ENCODE measurements at places on chromosomes 11 and 22.

- DNase-seq: no peak
Observed at GRCh38 chr11:121356357-121356756, 63.8 kb downstream of the SC5D start.

GRCh38 chr22:20441631-20442484, 4.2 kb upstream of the SCARF2 start:
- no peak for DNase-seq

DNA sequence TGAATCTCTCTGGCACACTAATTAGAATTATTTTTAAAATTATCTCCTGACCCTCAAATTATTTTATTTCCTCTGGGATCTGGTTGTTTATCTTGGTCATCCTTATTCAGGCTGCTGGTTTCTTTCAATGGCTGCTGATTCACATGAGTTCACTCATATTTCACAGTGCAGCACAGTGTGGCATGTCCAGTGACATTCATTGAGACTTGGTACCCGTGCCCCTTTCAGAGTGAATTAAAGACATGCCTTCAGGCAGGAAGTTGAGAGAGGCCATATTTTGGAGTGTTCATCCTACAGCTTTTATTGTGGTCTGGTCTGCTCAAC, 13.5 kb downstream of the DCPS start:
- DNase-seq: no peak

GRCh38 chr22:23431337-23432072, 148.6 kb downstream of the IGLL1 start:
- no peak for DNase-seq

GRCh38 chr11:11409901-11410300, 56.9 kb upstream of the CSNK2A3 start:
- no peak for DNase-seq

DNA sequence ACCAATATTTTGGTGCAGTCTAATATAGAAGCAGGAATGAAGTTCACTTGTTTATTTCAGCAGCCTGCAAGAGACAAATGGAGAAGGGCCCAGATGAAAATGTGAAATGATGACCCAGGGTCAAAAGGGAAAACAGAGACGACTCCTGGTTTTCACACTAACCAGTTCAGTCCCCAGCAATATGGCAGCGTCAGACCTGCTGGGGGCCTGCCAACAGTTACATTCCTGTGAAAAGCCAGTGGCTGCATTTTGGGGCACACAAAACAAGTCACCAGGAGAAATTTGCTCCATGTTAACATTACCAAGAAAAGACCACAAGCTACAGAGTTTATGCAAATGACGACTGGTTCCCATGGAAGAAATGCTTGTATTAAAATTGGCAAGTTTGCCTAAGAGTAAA, 80.2 kb downstream of the CCDC34 start:
- no peak for DNase-seq

DNA sequence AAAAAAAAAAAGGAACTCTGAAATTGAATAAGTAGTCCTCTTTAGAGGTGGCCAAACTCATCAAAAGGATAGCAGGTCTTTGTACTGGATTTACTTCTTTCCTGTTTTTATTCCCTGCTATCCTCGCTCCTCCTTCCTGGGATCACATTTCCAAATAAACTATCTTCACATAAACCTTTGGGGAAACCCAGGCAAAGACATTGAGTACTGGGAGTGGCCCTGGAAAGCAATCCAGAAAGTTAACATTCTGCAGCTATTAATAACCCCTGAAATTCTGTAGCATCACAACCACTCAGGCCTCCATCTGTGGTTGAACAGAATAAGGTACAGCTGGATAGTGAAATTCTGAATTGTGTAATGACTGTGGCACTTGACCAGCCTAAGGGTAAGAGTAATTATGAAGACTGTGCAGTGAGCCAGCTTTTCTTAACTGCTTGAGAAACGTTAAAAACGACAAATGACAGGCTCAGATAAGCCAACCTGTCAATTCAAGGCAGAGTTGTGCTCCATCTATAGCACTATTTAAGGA, 58.8 kb downstream of the ISX start:
- DNase-seq: no peak

- no peak for DNase-seq
Observed at GRCh38 chr22:41523464-41524221, 20.6 kb downstream of the POLR3H start.

DNA sequence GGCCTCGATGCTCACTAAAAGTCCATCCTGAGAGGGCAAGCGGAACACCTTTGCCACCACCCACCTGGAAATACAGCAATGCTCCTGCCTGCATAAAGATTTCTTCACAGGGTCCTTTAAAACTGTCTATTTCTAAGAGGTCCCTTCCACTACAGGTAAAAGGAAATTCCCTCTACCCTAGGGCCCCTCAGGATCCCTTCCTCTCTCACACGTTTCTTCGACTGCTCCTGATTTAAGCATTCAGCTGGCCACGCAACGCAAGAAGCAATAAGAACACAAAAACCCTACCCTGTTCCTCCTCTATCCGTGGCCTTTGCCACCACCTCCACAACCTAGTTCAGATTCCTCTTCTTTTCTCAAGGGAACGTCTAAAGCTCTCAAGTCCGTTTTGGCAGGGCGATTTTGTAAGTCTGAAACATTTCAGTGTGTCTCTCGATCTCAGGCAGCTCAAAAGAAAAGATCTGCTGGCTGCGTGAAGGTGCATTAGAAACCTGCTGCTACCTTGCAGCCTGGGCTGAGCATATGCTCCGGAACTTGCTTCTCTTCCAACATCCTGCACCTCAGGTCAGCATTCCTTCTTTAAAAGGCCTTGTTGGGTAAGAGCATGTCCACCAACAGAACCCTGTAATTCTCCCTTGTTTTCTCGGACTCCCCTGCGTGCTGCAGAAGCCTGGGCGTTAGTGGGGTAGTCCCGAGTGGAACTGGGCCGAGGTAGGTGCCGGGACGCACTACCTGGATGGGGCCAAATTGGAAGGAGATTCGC, 1.6 kb downstream of the LGR4 start:
- peak; percentile 44 for DNase-seq

- DNase-seq: no peak
Observed at GRCh38 chr11:12403122-12403996, 26.0 kb downstream of the PARVA start.

DNA sequence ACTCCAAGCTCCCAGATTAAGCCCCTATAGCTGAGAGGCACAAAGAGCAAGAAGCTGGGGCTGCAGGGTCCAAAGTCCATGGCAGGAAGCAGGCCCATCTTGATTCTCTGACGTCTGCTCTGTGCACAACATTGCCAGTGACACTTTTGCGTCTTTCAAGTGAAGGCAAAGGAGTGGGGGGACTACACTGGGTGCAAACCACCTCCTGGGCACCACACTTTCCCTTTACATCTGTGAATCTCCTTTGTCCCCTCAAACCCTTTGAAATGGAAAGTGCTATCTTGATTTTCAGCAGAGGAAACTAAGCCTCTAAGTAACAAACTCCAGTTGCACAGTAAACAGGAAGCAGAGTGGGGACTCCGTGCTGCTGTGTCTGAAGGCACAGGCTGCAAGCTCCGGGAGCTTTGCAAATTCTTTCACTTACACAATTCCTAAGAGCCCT, 428.0 kb downstream of the LARGE1 start:
- DNase-seq: no peak

- no peak for DNase-seq
Observed at GRCh38 chr11:12802418-12803085, 128.3 kb downstream of the TEAD1 start.

DNA sequence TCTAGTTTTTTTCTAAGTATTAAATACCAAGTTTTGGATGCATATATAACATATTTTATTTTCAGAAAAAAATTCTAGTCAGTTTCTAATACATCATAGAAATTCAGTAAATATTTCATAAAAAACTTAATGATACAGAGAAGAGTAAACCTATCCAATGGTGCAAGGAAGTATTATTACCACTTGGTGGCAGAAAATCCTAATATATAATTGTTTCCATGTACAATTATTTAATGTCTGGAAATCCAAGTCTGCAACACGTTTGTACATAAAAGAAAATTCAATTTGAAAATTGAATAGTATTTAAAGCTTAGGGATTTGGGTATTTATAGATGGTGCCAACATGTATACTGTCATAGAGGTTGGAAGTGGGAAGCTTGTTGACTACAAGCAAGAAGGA, 127.0 kb downstream of the TRPC6 start:
- DNase-seq: peak; percentile 42

GRCh38 chr11:96122601-96123074, 198.7 kb upstream of the MTMR2 start:
- DNase-seq: no peak

GRCh38 chr11:115222218-115222862, 281.9 kb downstream of the CADM1 start:
- DNase-seq: peak; percentile 71

- DNase-seq: no peak
Observed at GRCh38 chr11:103480421-103480820, 371.2 kb downstream of the DYNC2H1 start.

- no peak for DNase-seq
Observed at GRCh38 chr11:17766590-17766989, 32.0 kb downstream of the KCNC1 start.

GRCh38 chr22:36465232-36466021, 16.0 kb downstream of the TXN2 start:
- no peak for DNase-seq

GRCh38 chr11:19719960-19720359, 7.3 kb downstream of the NAV2 start:
- DNase-seq: no peak

DNA sequence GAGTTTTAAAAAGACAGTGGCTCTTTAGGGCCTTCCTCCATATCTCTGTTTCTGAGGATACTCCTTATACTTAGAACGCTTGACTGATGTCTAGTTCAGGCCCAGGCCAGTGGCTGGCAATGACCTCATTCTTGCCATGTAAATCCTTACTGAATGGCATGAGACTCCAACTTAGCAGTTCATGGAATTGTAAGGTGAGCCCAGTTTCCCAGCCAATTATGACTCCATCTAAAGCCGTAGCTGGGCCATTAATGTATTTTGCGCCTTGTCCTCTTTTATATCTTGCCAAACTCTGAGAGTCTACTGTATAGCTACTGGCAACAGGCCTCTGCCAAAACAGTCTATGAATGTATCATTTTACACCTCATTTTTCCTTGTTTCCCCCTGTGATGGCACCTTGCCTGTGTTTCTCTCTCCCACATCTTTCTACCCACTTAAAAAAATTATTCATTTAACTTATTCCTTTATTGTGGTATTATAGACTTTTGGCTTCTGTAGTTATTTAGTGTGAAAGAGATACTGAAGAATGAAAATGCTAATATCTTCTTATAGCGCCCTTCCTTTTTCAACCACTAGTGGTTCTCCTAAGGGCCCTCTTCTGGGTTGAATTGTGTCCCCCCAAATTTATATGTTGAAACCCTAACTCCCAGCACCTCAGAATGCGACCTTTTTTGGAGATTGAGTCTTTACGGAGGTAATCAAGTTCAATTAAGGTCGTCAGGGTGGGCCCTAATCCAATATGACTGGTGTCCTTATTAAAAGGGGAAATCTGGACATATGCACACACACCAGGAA, 67.4 kb downstream of the ZNRF3 start:
- no peak for DNase-seq

- no peak for DNase-seq
Observed at GRCh38 chr22:34639911-34640310, 426.0 kb upstream of the ISX start.

GRCh38 chr11:19957294-19957943, 202.9 kb downstream of the DBX1 start:
- no peak for DNase-seq

DNA sequence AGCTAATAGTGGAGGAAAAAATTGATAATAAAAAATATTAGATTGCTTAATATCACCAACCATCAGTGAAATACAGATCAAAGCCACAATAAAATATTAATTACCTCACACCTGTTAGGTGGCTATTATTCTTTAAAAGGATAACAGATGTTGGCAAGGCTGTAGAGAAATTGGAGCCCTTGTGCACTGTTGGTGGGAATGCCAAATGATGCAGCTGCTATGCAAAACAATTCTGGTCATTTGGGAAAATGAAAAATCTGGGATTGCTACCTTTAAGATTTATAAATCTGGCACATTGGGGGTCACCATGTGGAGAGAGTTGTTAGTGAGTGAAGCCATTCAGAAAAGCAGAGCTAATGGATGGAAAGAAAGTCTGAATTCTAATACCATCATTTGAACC, 143.4 kb downstream of the FCHSD2 start:
- DNase-seq: no peak

GRCh38 chr11:8310743-8311298, 47.1 kb upstream of the LMO1 start:
- no peak for DNase-seq

DNA sequence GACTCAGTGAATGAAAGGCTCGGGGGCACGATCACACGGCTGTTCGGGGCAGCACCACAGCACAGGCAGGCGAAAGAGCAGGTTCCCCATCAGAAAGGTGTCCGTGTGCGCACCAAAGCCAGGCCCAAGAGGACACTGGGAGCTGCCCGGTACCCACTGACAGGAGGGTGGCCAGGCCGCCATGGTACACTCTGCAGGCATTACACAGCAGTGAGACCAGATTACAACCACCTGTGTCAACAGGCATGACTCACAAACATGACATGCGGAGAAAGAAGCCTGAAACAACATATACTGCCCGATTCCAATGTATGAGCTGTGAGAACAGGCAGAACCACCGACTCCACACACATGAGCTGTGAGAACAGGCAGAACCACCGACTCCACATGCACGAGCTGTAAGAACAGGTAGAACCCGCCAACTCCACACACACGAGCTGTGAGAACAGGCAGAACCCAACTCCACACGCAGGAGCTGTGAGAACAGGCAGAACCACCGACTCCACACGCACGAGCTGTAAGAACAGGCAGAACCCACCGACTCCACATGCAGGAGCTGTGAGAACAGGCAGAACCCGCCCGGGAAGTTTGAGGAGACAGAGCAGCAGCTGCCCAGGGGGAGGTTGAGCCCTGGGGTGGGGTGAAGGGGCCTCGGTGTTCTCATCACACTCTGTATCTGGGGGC, 32.6 kb downstream of the KIAA0930 start:
- no peak for DNase-seq

DNA sequence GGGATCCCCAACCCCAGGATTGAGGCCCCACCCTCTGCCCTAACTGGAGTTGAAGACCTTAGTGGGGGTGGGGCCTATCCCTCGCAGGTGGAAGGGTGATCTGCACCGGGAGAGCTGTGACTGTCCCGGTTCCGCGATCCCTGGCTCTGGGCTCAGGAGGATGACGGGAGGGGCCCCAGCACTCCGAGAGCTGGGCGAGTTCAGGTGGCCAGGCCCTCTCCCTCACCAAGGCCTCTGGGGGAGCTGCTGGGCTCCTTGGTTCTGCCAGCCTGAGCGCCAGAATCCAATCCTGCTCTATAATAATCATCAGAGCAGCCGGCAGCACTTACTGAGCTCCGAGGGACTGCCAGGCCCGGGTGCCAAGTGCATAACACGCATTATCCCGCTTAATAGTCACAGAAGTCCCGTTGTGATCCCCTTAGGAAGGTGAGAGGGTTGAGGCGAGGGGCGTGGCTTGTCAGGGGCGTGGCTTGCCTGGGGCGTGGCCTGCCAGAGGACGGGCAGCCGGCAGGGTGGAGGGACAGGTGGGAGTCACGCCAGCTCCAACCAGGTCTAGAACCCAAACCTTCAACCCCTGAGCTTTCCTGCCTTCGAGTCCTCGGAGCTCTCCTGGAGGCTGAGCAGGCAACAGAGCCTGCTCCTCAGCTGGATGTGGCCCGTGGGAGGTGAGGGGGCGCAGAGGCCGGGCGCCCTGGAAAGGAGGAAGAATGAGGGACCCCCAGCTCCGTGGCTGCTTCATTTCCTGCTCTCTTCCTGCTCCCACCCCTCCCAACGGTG, 7.3 kb upstream of the SYT7 start:
- peak; percentile 33 for DNase-seq

- no peak for DNase-seq
Observed at GRCh38 chr11:119471329-119471728, 48.4 kb upstream of the THY1 start.

Measured in NAMALWA (cell line).